ENCODE measurements at places on chromosomes 1 and 21.
A peak's percentile ranks its signal among the peaks of the same experiment; 100 is the strongest.

DNA sequence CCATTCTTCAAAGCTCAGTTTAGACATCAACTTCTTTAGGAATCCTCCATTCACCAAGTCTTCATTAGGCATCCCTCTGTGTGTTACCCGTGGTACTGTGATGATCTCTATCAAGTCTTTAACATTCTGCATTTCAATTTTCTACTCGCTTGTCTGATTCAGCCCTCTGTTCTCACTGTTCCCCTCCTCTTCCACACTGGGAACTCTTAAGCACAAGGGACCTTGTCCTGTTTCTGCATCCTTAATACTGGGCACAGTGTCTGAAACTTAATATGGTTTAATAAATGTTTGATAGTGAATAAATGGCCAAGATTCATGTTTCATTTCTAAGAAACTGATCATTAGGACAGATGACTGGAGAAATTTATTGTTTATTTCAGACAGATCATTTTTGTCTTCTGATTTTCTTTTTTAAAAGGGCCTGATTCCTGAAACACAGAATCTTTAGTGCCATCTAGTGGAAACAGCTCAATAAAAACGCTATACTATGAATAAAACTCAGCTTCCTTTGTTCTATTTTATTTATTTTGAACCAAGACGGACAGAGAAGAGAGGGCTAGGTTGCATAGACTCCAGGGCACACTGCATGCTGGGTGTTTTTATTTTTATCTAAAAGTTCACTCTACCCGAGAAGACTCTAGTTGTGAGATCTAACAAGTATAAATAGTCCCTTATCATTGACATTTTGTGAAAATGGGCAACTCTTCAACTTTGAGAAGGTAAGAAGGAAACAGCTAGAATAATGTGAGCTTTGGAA lies 7.0 kb upstream of the TRIM45 start:
- DNase-seq, result peak; percentile 30

GRCh38 chr1:154549202-154549770 lies 9.2 kb downstream of the UBE2Q1 start:
- no peak for DNase-seq

- DNase-seq, result no peak
Observed at GRCh38 chr1:45177452-45177851, 29.0 kb downstream of the ZSWIM5 start.

- no peak for DNase-seq
Observed at GRCh38 chr1:6149597-6149996, 30.5 kb downstream of the CHD5 start.

- no peak for DNase-seq
Observed at GRCh38 chr1:29931477-29932175, 695.3 kb downstream of the PTPRU start.

- no peak for DNase-seq
Observed at GRCh38 chr1:43352881-43353280, 5.9 kb upstream of the CDC20 start.

DNA sequence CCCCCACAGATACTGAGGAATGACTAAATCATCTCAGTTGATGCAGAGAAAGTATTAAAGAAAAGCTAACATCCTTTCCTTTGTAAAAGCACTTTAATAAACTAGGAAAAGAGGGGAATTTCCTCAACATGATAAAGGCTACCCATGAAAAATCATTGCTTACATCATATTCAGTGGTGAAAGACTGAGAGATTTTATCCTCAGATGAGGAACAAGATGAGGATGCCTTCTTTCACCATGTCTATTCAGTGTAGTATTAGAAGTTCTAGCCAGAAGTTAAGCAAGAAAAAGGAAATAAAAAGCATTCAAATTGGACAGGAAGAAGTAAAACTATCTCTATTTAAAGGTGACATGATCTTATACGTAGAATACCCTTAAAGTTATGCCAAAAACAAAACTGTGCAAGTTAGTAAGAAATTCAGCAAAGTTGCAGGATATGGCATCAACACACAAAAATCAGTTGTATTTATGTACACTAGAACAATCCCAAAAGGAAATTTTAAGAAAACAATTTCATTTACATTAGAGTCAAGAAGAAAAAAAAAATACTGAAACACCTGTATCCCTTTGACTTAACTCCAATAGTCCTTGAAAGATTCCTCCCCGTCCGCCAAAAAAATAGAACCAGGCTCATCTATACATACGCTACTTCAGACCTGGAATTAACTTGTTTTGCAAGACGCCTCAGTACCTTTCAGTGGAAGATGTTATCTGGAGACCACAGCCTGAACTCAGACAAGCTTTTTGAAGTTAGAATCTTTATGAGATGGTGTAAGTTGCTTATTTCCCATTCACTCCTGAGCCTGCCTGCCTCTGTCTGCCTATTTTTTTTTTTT lies 17.5 kb downstream of the ZMYM4 start:
- peak; percentile 8 for DNase-seq

- DNase-seq, result no peak
Observed at GRCh38 chr1:16618719-16619118, 5.4 kb upstream of the NBPF1 start.

- no peak for DNase-seq
Observed at GRCh38 chr1:59815892-59816291, 1.1 kb downstream of the HOOK1 start.

DNA sequence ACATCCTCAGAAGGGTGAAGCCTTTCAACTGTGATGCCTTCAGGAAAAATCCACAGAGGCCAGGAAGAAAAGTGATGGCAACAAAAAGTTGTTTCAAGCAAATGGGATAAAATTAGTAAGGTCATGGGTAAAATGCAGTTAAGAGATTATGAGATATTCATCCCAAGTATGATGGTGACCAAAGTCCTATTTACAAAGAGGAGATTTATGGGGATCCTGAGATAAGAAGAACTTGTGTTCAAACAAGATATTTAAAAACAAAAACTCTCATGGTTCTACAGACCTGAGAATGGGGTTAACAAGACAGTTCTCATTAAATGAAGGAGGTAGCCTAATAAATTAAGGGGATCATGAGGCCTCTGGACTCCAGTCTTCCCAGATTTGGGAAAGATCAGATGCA lies 184.4 kb downstream of the FCRL5 start:
- DNase-seq, result no peak

DNA sequence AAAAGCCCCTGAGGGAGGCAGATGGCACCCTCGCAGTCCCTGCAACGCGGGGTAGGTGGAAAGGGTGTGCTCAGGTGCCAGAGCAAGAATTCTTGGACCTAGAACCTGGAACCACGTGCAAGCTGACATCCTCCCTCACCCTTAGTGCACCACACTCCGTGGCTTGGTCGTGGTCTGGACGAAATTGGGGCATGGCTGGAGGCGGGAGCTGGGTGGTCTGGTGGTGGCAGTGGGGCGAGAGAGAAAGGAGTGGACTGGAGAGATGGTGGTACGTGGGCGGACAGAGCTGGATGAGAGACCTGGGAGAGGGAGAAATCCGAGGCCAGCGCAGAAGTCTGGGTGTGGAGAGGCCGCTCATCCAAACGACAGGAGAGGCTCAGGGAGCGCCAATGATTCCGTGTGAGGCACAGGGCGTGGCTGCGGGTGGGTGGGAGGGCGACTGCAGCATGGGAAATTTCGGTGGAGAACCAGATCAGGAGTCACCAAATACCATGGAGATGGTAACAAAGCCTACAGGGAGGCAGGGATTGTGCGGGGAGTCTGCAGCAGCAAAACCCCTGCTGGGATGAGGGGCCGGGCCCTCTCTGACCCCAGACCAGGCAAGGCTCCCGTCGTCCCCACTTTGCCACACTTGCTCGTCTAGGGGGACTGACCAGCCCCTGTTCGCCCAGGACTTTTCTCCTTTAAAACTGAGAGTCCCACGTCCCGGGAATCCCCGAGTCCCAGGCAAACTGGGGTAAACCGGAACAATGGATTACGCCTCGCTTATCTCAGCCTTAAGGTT lies 31.9 kb downstream of the CDCP2 start:
- DNase-seq, result no peak

- DNase-seq, result no peak
Observed at GRCh38 chr1:106793651-106794050, 262.8 kb upstream of the PRMT6 start.

DNA sequence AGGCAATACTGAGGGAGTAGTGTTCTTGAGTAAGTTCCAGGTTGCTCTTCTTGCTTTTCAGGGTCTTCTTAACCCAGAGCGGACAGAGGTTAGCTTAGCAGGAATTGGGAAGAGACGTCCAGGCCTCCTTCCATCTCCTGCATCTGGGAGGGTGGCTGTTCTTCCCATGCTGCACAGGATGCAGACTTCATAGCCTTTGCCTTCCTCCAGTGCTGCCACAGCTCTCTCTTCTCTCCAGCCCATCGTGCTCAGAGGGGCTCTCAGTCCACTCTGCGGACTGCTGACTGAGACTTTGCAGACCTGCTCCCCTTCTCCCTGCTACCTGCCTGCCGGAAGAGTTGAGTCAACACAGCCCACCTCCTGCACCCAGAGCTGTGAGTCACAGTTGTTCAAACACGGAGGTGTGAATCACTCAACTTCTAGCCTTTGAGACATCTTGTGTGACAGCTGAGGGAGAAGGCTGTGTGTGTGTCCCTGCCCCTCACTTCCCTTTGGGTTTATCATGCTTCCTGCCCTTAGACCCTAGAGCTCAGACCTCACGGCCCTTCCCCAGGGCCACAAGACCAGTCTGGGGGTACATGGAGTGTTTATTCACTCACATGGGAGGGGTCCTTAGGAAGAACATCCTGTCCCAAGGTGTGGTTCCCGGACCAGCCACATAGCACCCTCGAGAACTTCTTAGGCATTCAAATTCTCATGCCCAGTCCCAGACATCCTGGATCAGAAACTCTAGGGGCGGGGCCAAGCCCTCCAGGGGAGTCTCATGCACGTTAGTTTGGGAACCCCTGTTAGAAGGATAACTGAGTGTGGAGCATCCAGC lies 158.3 kb upstream of the CACNA1E start:
- peak; percentile 29 for DNase-seq

DNA sequence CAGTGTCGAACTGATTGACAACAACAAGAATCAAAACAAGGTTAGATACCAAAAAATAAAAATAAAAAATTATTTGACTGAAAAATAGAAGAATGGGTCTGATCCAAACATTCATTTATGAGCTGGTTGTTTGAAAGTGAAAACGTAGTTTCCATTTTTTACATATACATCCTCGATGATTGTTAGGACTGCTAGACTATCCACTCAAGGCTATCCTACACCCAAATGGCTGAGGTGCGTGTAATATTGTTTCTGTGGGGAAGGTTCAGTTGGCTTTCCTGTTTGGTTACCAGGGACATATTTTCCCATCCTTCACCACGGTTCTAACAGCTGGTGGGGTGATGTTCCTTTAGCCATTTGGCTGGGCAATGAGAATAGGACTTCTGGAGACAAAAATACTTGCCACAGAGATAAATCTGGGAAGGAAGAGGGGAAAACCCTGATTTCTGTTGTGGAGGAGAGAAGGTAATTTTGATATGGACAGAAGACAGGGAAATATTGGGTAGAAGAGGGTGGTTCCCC lies 66.3 kb downstream of the MAP3K7CL start:
- DNase-seq, result peak; percentile 12

DNA sequence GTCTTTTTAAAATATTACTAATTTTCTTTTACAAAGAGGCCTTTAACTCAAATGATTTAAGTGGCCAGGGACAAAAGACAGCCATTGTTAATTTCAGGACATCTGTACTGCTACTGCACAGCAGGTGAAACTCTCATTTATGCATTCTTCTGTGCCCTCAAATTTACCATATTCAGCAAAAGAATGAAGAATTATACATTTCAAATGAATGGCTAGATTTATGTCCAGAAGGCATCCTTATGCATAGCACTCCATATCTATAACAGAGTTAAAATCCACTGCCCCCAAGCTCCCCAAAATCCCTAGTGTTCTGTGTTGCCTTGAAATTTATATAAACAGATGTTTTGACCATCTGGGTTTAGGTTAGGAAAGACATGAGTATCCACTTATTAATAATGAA lies 202.6 kb downstream of the DNM3 start:
- no peak for DNase-seq

- DNase-seq, result peak; percentile 50
Observed at GRCh38 chr1:232579958-232580941, 49.7 kb downstream of the SIPA1L2 start.

- DNase-seq, result no peak
Observed at GRCh38 chr1:34066981-34067603, 97.9 kb downstream of the CSMD2 start.

Data from activated CD4-positive, alpha-beta T cell treated with anti-CD3 and anti-CD28 coated beads, Interleukin-2, Interleukin-4, amounts not matched to agents 100 ng/mL and 50 ng/mL, durations not matched to agents 16 hours and 8 hours (primary cell).